ENCODE measurements at places on chromosomes 16 and 17.
A peak's percentile ranks its signal among the peaks of the same experiment; 100 is the strongest.

GRCh38 chr16:27291722-27292240 lies 22.0 kb upstream of the IL4R start:
- DNase-seq = no peak

DNA sequence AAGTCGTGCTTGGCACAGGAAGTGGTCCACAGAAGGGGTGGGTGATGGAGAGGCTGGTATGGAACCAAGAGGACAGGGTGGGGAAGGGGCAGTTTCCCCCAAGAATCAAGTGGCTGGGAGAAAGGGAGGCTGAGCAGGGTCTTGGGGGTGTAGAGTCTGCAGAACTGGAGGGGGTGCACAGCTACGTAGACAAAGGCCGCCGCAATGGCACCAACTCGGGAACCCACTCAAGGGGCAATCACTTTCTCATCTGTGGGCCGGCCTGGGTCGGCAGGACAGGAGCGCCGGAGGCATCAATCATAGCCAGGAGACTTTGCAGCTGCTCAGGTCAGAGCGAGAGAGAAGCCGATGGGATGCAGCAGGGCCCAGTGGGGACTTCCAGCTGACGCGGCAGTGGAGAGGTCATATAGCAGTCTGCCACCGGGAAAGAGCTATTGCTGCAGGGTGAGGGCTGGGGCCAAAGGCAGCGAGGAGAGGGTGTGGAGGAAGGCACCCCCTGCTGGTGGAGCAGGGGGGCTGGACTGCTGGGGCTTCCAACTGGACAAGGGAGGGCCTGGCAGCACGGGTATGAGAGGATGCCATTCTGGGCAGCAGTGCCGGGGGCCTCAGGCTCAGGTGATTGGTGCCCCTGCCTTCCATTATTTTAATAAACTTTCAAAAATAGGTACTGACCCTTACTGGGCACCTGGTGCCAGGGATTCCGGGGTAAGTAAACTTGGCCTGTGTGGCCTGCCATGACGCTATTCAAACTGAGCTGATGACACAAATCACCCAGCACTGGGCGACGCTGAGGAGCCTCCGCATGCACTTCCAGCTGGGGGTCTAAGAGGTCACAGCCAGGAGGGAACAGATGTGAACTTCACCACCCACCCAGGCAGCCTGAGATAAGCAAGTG lies 52.5 kb upstream of the MTSS2 start:
- peak; percentile 68 for DNase-seq

- no peak for DNase-seq
Observed at GRCh38 chr17:43766413-43767052, 7.9 kb upstream of the SOST start.

DNA sequence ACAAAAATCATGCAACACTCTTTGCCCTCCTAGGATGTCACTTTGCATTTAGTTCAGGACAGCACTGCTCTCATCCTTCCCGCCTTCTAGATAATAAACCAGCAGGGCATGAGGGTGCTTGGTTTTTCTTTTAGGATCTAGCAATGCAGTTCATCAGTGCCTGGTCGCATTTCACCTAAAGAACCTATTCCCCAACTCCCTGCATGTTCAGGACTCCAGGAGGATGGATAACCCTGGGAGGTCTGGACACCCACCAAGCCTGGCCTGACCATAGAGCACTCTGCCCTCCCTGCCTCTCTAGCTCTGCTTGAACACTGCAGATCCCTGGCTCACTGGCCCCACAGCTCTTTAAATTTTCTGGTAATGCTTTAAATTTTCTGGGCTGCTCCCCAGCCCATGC lies 2.6 kb downstream of the SLFN12 start:
- no peak for DNase-seq

GRCh38 chr17:55453839-55454557 lies 32.4 kb upstream of the MMD start:
- DNase-seq = no peak

DNA sequence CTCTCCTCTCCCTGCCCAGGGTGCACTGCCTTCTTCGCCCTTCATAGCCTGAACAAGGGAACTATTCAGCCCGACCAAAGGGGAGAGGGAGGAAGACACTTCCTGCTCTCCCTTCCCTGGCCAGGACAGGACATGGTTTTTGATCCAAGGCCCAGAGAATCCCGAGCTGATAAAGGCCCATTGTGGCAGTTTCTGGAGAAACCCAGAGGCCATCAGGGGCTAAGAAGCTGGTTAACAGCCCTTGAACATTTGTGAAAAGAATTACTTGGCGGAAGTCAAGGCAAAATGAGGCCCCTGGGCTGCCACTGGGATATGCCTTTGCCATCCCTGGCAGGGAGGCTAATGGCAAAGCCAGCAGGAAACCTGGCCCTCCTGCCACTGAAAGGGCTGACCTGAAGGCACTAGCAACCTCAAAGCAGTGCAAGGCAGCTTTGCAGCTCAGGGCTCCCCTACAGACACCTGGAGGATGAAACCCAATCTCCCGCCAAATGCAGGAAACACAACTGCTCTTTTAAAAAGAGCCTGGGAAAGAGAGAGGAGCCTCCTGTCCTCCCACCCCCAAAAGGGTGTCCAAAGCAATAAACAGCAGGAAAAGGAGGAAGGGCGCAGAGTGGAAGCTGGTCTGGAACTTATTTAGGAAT lies 12.6 kb downstream of the PHB1 start:
- no peak for DNase-seq

DNA sequence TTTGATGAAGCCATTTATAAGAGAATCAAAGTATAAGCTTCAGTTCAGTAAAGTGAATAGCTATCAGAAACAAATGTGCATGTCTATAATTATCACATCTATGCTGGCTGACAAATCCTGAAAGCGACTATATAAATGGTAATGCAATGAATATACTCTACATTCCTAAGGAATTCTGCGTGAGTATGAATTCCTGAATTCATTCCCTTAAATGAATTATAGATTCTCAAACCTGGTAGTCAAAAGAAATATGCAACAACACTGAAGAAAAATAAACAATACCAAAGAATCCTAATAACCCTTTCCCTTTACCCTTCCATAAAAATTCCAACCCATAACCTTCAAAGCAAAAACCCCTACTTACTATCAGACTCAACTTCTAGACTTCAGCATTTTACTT lies 416.6 kb upstream of the PMFBP1 start:
- no peak for DNase-seq

DNA sequence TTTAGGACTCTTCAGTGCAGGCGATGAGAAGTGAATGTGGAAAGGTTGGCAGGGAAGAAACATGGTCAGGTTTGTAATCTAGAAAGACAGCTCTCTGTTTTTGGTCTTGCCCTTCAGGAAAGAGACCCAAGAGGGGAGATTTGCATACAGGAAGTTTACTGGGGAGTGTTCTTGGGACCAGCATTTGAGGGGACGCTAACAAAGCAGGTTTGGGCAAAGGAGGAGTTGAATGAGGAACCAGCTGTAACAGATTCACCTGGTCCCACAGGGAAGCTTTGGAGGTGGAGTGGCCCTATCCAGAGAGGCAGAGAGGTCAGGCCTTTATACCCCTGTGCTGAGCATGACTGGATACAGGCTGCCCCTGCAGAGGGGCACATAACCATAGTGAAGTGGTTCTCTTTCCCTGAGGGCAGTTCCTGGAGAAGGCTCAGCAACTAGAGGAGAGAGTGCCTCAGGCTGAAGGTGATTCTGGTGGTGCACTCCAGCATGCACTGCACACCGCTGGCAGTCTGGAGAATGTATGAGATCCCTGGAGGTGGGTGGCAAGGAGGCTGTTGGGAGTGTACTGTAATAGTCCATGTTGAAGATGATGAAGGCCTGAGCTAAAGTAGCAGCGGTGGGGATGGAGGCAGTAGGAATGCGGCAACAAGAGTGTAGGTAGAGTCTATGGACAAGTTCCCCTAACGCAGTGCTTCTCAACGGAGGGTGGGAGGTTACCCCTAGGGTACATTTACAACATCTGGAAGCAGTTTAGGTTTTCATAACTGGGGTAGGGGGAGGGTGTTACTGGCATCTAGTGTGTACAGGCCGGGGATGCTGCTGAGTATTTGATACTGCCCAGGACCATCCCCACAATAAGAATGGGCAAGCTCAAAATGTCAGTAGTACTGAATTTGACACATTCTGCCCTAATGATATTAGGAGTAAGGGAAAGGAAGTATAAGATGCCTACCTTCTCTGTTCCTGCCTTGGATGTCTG lies 37.2 kb downstream of the MAP2K6 start:
- DNase-seq = no peak

- no peak for DNase-seq
Observed at GRCh38 chr17:77382966-77383612, 242.3 kb downstream of the SEC14L1 start.

DNA sequence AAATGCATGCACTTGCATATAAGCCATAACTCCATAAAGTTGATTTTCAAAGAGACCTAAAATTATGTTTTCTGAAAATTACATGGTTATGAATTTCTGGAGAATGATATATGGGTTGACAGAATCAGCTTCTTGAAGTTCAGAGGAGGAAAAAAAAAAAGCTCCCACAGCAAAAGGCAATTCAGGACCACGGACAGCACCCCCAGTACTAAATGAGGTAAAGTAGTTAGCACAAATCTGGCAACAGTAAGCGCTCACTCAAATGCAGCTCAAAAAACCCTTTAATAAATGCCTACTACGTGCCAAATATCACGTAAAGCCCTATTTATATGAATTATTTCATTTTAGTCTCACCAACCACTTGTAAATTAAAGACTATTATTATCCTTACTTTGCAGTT lies 135.2 kb downstream of the SHISA9 start:
- DNase-seq = no peak

GRCh38 chr16:734208-734980 lies 6.4 kb downstream of the CIAO3 start:
- no peak for DNase-seq

DNA sequence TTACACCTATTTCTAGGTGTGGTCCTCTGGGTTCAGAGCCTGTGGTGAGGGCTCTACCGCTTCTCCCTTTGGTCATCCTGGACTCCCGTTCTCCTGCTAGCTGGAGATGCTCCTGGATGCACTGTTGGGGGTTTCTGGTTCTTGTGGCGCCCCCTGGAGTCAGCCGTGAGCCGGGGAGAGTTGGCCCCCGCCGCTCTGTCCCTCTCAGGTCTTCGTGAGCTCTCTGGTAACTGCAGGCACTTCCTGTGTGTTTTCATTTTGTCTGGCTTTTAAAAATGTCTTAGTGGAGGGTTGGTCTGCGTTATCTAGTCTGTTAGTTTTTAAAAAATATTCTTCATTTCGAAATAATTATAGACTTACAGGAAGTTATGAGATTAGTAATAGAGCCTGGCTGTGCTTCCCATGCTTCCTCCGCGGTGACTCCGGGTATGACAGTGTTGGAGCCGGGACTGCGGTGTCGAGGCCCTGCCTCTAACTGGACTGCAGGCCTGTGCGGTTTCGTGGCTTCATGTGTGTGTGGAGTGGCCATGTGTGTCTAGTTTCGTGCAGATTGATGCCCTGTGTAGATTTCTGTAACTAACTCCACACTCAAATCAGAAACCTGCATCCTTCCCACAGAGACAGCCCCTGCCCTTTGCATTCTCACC lies 78.0 kb upstream of the ZNF750 start:
- no peak for DNase-seq

DNA sequence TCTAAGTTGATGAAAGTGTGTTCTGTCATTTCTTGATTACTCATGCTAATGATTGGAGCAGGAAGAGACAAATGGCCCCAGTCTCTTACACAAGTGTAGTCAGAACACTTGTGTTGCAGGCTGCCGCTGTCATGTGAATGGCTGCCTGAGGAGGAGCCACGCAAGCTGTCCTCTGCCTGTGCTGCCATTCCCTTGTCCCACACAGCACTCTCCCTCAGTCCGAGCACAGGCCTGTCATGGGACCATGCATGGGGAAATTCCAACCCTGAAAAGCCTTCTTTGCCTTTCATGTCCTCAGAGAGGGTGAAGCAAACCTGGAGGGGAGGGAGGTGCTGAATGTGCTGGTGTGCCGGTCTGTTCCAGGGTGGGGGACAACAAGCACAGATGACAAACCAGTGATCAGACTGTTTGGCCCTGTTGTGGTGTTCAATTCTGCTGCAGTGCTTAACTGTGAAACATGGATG lies 109.4 kb downstream of the MRTFB start:
- DNase-seq = no peak

- DNase-seq = no peak
Observed at GRCh38 chr17:10200016-10200415, 1.6 kb upstream of the GAS7 start.

- DNase-seq = no peak
Observed at GRCh38 chr17:60086818-60087591, 8.3 kb upstream of the HEATR6 start.

DNA sequence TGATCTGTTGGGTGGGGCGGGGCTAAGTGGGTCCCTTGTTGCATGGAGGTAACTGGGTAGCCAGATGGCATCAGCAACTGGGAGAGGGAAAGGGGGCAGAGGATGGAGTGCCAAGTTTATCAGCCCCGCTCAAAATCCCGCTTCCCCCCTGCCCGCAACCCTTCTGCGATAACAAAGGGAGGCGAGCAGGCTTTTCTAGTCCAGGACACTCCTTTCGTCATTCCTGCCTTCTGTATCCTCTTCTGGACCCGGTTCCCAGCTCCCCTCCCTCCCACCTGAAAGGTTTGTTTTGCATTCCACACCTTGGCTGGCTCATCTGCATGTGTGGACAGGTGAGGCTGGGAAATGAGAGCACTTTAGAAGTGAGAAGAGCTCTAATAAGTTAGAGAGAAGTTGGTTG lies 53.3 kb downstream of the HLF start:
- DNase-seq = no peak

- DNase-seq = no peak
Observed at GRCh38 chr16:83705856-83706255, 101.9 kb upstream of the HSBP1 start.

DNA sequence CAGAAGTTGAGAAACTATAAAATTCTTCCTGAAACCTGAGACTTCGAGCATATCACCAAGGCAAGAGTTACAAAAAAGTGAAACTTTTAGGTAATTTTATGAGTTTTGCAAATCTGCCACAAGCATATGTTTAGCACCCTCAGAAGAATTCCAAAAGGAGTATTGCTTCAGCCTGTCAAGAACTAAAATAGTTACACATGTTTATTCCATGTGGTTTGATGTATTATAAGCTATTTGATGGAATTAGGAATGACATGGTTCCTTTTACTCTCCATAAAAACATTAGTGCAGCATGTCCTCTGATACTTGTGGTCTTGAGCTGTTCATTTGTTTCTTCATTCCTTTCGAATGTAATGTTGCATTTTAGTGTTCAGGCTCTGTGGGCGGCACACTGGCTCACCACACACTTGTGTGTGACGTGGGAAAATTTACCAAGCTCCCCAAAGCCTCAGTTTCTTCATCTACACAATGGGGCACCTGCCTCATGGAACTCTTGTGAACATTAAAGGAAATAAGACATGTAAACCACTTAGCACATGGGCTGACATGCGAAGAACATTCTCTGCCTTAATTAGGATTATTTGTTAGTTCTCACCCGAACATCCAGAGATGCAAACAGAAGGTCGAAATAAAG lies 204.2 kb upstream of the FOXF1 start:
- DNase-seq = no peak

All from AG09319 (cell line).